Psoas muscle (tissue), 8 donors: ENCODE measurements at places on chromosomes 4 and X.

- no peak for DNase-seq
Observed at GRCh38 chr4:119039160-119039559, 96.5 kb upstream of the MYOZ2 start.

DNA sequence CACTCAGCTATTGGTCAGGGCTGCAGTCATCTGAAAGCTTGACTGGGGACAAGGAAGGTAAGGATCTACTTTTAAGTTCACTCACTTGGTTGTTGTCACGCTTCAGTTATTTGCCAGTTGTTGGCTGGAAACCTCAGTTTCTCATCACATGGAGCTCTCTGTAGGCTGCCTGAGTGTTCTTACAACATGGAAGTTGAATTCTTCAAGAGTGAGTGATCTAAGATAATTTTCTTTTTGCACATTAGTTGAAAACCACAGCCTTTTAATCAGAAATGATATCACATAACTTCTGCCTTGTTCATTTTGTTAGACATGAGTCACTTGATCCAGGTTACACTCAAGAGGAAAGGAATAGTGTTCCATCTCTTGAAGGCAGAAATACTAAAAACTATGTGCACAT, 552.7 kb downstream of the RAPGEF2 start:
- no peak for DNase-seq

DNA sequence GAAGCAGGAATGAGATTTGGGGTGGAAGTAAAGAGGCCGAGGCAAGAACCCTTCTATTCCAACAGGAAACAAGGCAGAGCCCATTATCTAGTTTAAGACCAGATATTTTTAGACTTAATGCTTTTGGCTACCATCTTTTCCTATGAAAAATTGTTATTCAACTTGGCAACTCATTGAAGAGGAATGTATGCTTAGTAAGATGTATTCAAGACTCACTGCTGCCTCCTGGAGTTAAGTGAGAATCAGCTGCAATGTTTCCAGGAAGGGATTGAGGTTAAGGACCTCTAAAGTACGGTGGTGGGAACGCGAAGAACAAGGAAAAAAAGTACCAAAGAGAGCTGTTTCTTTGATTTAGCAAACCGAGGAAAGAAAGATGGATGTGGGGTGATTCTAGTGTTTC, 89.1 kb downstream of the RAPGEF2 start:
- no peak for DNase-seq

- no peak for DNase-seq
Observed at GRCh38 chr4:1136048-1136447, 22.7 kb upstream of the RNF212 start.

- no peak for DNase-seq
Observed at GRCh38 chr4:112128452-112128851, 16.8 kb upstream of the FAM241A start.

DNA sequence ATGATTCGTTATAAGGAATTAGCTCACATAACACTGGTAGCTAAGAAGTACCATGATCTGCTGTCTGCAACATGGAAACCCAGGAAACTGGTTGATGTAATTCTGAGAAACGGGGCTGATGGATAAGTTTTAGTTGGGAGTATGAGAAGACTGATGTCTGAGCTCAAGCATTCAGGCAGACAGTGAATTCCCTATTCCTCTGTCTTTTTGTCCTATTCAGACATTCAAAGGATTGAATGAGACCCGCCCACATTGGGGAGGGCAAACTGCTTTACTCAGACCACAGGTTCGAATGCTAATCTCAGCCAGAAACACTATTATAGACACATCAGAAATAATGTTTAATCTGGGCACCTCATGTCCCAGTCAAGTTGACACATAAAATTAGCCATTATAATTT, 515.5 kb downstream of the STPG2 start:
- DNase-seq: no peak

- no peak for DNase-seq
Observed at GRCh38 chr4:168150420-168151050, 58.2 kb downstream of the ANXA10 start.

- no peak for DNase-seq
Observed at GRCh38 chrX:21798677-21799219, 40.7 kb upstream of the MBTPS2 start.

GRCh38 chrX:17361620-17362019, 13.4 kb upstream of the NHS start:
- DNase-seq: no peak

DNA sequence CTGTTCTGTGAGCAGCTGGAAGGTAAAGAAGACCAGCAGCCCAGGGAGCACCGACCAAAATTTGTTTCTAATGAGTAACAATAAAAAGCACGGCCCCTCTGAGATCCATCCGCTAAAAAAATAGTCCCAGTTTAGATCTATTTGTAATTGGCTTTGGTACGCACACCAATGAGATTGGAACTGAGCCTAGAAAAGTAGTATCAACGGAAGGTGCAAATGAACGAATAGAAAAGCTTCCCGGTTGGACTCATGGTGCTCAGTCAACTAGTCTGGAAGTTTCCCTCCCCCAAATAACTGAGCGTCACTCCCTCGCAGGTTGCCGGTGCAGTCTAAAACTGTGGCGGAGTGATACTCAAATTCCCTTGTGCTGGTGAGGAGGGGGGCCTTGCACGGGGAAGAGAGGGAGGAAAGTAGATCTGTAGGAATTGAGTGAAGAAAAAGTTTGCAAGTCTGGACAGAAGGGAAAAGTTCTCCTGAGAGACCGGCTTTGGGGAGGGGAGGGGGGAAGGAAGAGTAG, at the start of gene COL4A5:
TSS of gene COL4A5 (plus strand) at position 413 of the 517 bp plus-strand sequence. CDS start 288 bp downstream, outside the sequence.
- peak; percentile 31 for DNase-seq

DNA sequence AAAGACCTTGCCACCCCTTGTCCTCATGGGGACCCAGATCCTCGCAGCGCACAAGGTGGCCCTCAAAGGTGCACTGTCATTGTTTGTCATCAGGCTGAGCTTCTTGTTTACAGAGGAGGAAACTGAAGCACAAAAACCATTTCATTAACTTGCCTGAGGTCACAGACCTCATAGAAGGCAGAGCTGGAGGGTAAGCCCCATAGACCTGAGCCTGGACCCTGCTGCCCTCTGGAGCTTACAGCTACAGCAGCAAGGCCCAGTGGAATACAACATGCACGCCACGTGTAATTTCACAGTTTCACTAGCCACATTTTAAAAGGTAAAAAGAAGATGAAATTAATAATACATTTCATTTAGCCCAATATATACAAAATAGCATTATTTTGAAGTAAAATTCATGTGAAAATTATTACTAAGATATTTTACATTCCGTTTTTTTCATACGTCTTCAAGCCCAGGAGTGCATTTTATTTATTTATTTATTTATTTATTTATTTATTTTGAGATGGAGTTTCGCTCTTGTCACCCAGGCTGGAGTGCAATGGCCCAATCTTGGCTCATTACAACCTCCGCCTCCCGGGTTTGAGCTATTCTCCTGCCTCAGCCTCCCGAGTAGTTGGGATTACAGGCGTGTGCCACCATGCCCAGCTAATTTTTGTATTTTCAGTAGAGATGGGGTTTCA, 8.8 kb downstream of the JAKMIP1 start:
- no peak for DNase-seq

DNA sequence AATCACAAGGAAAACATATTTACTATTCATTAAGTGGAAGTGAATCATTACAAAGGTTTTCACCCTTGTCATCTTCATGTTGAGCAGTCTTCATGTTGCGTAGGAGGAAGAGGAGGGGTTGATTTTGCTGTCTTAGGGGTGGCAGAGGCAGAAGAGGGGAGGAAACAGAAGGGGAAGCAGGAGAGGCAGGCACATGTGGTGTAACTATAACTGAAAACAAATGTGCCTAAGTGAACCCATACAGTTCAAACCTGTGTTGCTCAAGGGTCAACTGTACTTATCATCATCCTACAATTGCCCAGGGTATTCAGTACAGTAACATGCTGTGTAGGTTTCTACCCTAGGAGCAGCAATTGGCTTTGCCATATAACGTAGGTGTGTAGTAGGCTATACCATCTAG, 47.2 kb downstream of the SYNPO2 start:
- no peak for DNase-seq

- no peak for DNase-seq
Observed at GRCh38 chrX:110000847-110001713, 1.8 kb upstream of the TMEM164 start.

GRCh38 chrX:46209768-46210167, 335.5 kb downstream of the ZNF674 start:
- DNase-seq: no peak

- no peak for DNase-seq
Observed at GRCh38 chr4:128294464-128294863, 6.9 kb upstream of the PGRMC2 start.

GRCh38 chrX:15679246-15679645, 14.6 kb upstream of the CLTRN start:
- DNase-seq: no peak

DNA sequence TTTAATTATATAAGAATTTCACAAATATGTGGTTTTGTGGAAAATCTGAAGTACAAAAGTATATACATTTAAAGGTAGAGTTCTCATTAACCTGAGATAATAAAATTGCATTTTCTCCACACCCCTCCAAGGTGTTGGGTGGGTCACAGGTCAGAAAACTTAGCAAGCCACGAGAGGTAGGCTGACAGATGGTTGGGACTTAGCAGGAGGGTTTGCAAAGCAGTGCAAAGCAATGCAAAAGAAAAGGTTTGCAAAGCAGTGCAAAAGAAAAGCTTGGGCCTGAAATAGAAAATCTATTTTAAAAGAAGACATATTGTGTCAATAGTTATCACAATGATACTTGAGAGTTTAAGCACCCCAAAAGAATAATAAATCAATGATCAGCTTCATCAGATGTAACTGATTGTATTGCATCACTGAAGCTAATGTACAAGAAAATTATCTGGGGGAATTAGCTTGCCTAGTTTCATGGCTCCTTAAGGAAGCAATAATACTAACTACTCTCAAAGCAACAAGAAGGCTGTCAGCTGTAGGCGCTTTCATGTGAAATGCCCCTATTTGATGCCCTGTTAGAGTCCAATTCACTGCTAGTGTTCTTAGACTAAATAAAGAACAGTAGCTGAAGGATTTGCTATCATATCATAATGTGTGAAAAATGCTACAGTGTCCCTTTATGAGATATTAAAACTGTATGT, 319.5 kb downstream of the KCNIP4 start:
- DNase-seq: no peak

GRCh38 chrX:17737986-17738713, 857 bp downstream of the SCML1 start:
- peak; percentile 58 for DNase-seq

- DNase-seq: no peak
Observed at GRCh38 chrX:2748171-2748814, 3.5 kb upstream of the XG start.

DNA sequence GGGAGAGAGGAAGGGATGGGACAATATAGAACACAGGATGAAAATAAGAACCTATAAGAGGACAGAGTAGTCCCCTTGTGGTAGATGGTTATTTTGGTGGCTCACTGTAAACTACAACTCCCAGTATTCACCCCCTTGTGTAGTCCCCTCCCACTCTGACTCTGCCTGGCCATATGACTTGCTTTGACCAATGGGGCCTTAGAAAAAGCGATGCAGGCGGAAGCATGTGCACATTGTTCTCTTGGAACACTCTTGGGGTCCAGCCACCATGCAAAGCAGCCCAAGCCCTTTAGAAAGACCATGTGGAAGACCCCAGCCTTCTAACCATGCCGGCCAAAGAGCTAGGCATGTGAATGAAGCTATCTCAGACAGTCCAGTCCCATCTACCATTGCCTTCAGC, 415.0 kb downstream of the BCOR start:
- DNase-seq: no peak

GRCh38 chr4:98430708-98431403, 169.7 kb downstream of the RAP1GDS1 start:
- no peak for DNase-seq

DNA sequence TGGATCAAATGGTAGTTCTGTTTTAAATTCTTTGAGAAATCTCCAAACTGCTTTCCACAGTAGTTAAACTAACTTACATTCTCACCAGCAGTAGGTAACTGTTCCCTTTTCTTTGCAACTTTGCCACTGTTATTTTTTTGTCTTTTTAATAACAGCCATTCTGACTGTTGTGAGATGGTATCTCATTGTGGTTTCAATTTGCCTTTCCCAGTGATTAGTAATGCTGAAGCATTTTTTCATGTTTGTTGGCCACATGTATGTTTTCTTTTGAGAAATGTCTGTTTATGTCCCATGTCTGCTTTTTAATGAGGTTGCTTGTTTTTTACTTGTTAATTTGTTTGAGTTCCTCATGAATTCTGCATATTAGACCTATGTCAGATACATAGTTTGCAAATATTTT, 198.8 kb downstream of the RAB28 start:
- no peak for DNase-seq

GRCh38 chr4:81465406-81466340, 6.0 kb downstream of the RASGEF1B start:
- no peak for DNase-seq

DNA sequence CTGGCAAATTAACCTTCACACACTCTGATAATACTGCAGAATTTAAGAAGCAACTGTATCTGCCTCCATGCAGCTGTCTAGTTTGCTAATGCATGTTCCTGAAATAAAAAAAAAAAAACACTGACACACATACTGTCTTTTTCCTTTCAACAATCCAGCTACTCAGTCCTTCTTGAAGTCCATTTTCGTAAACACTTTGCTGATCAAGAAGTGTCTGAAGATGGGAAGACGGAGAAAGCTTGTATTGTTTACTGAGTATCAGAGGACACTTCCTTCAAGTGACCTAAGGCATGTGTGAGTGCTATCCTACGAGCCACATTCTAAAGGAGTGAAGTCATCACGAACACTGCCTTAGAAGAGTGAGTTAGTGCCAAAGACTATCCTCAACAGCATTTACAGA, 82.6 kb downstream of the LUZP4 start:
- no peak for DNase-seq

DNA sequence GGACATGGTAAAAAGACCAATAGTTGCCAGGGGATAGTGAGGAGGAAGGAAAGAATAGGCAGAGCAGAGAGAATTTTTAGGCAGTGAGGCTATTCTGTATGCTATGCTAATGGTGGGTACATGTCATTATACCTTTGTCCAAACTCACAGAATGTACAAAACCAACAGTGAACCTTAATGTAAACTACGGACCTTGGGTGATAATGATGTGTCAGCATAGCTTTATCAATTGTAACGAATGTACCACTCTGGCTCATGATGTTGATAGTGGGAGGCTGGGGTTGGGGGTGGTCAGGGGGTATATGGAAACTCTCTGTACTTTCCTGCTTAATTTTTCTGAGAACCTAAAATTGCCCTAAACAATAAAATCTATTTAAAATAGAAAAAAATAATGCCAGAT, 37.7 kb upstream of the ACSL4 start:
- no peak for DNase-seq

DNA sequence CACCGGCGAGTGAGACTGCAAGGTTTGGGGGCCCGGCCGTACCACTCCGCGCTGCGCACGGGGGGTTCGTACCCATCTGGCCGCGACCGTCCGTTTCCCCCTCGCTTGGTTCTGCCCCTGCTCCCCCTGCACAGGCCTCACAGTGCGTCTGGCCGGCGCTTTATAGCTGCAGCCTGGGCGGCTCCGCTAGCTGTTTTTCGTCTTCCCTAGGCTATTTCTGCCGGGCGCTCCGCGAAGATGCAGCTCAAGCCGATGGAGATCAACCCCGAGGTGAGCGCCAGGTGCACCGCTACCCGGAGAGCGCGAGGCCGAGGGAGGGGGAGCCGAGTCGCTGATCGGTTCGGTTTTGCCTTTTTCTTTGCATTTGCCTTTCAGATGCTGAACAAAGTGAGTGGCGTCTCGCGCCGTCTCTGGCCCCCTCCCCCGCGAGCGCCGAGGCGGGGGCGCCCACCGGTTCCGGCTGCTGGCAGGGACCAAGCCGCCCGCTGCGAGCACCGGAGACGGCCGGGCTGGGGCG, at the start of gene UCHL1:
TSS of gene UCHL1 (plus strand) at position 189 of the 517 bp plus-strand sequence. CDS start at position 238, 49 bp downstream.
- peak; percentile 35 for DNase-seq

GRCh38 chrX:77436271-77436670, 10.9 kb upstream of the FGF16 start:
- DNase-seq: no peak

GRCh38 chr4:62588671-62589070, 1388.5 kb downstream of the ADGRL3 start:
- DNase-seq: no peak
